ENCODE measurements at places on chromosomes 2 and 18.

DNA sequence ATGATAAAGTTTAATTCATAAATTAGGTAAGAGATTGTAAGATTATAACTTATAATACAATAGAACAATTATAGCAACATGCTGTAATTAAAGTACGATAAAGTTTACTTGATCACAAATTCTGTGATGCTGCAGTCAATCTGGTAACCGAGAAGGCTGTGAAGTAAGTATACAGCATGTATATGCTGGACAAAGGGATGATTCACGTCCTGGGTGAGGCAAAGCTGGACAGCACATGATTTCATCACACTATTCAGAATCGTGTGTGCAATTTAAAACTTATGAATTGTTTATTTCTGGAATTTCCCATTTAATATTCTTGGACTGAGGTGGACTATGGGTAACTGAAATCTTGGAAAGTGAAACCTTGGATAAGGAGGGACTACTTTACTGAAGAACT, 522.2 kb upstream of the CNTNAP5 start:
- no peaks in the 10 kb centered on the region for H3K36me3 ChIP-seq
- no peak overlapping the region for H3K27ac ChIP-seq
- 0 out of 2 replicates have a peak, but pooled peaks cover 2% of the 10 kb centered on the region for H3K27me3 ChIP-seq
- no peaks in the 10 kb centered on the region for H3K4me1 ChIP-seq
- no peak for DNase-seq

- no peak overlapping the region for H3K27ac ChIP-seq
- no peaks in the 10 kb centered on the region for H3K27me3 ChIP-seq
- H3K4me3 ChIP-seq, result no peak overlapping the region
- no peak for DNase-seq
- peaks cover 29% of the 10 kb centered on the region for H3K4me1 ChIP-seq
- H3K36me3 ChIP-seq, result no peaks in the 10 kb centered on the region
Observed at GRCh38 chr2:8281950-8282857, 399.7 kb upstream of the ID2 start.

DNA sequence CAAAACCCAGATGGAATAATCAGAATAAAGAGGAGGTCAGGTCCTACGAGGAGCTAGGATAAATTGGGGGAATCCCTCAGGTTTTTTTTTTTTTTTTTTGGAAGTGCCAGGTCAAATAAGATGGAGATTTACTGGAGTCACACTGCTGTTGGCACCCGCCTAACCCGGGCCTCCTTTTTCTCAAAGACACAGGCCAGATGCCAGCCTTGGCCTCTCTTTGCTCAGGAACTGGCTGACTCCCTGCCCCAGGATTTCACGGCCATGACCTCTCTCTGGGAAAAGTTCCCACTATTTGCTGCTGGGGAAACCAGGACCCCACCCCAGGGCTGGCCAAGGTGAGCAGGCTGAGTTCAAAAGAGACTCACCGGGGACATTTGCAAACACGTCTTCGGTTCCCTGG, 2.5 kb downstream of the CD8A start:
- DNase-seq, result no peak
- H3K27me3 ChIP-seq, result no peaks in the 10 kb centered on the region
- no peak overlapping the region for H3K27ac ChIP-seq
- H3K4me1 ChIP-seq, result peaks cover 13% of the 10 kb centered on the region

DNA sequence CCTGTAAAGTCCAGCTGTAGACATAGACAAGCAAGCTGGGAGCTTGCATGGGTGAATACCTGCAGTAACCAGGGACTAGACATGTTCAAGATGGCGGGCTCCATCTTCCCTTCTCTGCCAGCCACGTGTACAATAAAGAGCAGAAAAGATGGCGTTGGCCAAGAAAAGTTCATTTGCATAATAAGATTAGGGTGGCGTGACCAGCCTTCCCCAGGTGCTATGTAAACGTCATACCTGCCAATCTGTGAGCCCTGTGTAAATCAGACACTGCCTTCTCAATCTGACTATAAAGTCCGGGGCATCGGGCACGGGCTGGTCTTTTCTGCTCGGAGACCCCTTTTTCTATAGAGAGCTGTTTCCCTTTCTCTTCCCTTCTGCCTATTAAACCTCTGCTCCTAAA, 101.6 kb upstream of the XPO1 start:
- no peak overlapping the region for H3K27ac ChIP-seq
- no peak overlapping the region for H3K4me3 ChIP-seq
- H3K36me3 ChIP-seq, result no peaks in the 10 kb centered on the region
- DNase-seq, result no peak
- H3K4me1 ChIP-seq, result no peaks in the 10 kb centered on the region
- H3K27me3 ChIP-seq, result no peaks in the 10 kb centered on the region

GRCh38 chr2:136021406-136021805, 36.0 kb upstream of the DARS1 start:
- no peak overlapping the region for H3K27ac ChIP-seq
- DNase-seq, result no peak
- H3K27me3 ChIP-seq, result no peaks in the 10 kb centered on the region
- no peaks in the 10 kb centered on the region for H3K36me3 ChIP-seq

DNA sequence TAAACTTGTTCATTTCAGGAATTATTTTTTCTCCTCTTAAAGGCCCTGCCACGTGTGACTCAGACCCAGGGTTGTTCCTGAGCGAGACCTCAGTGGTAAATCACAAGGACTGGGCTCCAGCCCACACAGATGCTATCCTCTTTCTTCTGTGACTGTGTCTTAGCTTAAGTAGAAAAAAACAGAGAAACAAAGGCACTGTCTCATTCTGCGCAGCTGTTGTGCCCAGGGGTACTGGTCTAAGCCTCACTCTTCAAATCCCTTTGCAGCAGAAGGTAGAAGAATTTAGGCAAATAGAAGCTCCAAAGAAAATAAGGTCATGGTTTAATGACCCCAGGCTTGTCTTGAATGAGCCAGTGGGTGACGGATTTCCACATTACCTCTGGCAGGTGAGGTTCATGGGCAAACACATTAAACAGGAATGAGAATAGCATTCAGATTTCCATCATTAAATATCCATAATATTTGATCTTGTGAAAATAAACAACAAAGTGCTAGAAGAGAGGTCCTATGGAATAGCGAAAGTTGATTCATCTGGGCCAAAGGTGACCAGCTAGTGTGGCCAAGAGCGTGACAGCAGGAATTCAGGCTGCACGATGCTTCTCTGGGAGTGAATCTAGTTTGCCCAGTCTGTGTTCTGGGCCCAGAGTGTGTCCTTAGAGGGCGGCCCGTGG, 63.3 kb downstream of the LIPG start:
- H3K36me3 ChIP-seq, result no peaks in the 10 kb centered on the region
- DNase-seq, result no peak
- no peaks in the 10 kb centered on the region for H3K4me1 ChIP-seq
- H3K4me3 ChIP-seq, result no peak overlapping the region

DNA sequence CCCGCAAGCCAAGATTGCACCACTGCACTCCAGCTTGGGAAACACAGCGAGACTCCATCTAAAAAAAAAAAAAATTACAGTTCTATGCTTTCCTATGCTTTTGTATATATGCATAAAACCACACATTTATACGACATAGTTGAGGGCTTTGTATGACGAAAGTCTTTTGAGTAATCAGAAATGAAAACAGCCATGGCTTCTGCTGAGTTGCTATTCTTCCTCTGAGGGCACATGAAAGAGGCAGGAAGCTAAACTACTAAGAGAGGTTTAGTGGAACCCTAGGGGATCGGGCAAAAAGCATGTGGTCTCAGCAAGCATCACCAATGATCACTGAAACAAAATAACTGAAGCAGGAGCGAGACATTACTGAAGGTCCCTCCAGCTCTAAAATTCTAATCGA, 99.6 kb downstream of the ZAP70 start:
- no peaks in the 10 kb centered on the region for H3K27me3 ChIP-seq
- no peaks in the 10 kb centered on the region for H3K36me3 ChIP-seq
- no peak overlapping the region for H3K4me3 ChIP-seq
